ENCODE measurements at places on chromosomes 5 and 9. TPM values are rescaled to one million over a fixed set of nuclear protein-coding genes. Genes with fewer than 3 reads are reported as not detected.

The PCDHGB7 gene
- not detected for total RNA-seq

The PPP1R26 gene
- total RNA-seq: 2.5 TPM

- DNase-seq: no peak
- H3K27ac ChIP-seq: no peak within 1 kb of the TSS
- peaks cover 22% of the 10 kb centered on the region for H3K4me1 ChIP-seq
- no peak within 1 kb of the TSS for H3K4me3 ChIP-seq
Measured at GRCh38 chr5:179680780-179681401, at the start of gene CBY3. Gene CBY3, minus strand, starts transcription at chr5:179681034. Its CDS starts 116 bp downstream, at chr5:179680918.

- DNase-seq: no peak
- no peaks in the 10 kb centered on the region for H3K36me3 ChIP-seq
- no peak overlapping the region for H3K27ac ChIP-seq
- no peaks in the 10 kb centered on the region for H3K4me1 ChIP-seq
- no peaks in the 10 kb centered on the region for H3K27me3 ChIP-seq
Measured at GRCh38 chr9:14106699-14107098, 207.2 kb downstream of the NFIB start.
